ENCODE measurements at places on chromosomes 3 and 15.

GRCh38 chr15:40932649-40933516 is 3.7 kb downstream of the DLL4 start:
- no peak for DNase-seq

DNA sequence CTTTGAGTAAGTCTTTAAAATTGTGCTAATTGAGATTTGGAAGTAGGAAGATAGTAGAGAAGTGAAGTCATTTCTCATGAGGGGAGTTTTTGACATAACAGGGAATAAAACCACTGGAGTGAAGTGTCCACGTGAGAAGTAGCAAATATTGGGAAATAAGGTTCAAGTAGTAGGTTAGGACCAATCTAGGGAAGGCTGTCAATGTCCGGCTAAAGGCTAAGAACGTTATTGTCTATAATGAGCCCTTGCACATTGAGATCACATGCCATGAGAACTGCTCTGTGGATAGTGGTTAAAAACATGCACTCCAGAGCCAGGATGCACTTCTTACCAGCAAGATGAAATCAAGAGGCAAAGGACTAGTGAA is 459.9 kb upstream of the TPRG1 start:
- DNase-seq, result peak; percentile 30

DNA sequence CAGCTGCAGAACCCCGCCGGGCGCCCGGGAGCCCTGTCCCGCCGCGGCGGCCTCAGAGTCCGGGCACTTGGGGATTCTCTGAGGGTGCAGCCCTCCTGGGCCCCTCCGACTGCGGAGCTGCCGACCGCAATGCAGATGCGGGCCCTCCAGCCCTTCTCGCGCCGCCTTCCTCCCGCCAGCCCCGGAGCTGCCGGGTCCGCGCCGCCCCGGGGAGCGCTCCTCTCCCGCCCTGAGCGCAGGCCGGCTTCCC is 320 bp upstream of the ACAN start:
- DNase-seq, result no peak

- peak; percentile 34 for DNase-seq
These were observed 13.7 kb downstream of the CELF6 start for GRCh38 chr15:72306211-72306785.

DNA sequence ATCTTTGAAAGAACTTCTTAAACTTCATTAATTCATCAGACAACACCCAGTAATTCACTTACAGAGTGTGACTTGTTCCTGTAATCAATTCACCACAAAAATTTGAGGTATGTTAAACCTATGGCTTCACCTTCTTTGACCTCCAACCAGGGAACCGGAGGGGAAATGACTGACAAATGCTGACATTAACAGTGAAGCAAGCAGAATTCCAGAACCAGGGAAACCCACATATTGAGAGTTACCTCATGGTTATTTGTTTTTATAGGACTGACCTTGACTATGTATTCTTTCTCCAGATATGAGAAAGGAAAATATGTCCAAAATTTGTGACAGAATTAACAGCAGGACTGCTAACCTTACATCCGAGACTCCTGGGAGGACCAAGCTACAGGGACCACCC is 2.7 kb downstream of the P3H2 start:
- no peak for DNase-seq

DNA sequence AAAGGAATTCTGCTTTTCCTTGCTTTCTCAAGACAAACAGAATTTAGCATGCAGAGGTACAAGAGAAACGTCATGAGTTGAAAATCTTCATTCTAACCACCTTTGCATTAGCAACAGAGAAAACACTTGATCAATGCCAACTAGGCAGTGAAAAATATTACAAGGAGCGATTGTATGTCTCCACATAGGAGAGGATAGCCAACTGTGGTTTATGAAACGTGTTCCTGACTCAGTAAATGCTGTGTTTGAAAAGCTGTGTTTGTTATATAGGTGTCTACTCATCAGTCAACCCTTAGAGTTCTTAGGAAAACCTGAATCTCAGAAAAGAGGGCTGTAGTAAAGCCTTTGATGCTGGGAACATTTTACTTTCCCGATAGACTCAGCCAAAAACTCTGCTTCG is 102.4 kb downstream of the FRMD4B start:
- DNase-seq, result no peak

DNA sequence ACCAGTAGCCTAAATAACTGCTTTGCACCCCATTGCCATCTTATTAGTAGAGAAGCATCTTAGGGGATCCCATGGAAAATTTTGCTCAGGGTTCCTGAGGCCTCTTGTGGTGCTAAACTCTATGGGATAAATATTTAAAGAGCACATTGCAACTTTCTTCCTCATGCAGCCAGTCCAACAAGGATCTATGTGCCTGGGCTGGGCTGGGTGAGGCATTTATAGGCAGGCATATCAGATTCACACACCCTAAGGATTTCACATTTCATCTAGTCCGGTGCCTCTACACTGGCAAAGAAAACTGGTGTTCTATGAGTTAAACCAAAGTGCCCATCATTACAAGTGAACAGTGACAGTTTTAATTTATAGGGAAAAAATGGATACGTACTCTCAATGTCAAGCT is 512.3 kb downstream of the EDEM1 start:
- no peak for DNase-seq
